Stimulated activated CD4-positive, alpha-beta T cell treated with anti-CD3 and anti-CD28 coated beads, Interleukin-12 subunit alpha, Interleukin-12 subunit beta, amount 100 ng/mL, for 4 hours (primary cell): ENCODE measurements at places on chromosomes 7 and 10.

- no peak for DNase-seq
These were observed 7.1 kb upstream of the KLF6 start for GRCh38 chr10:3791974-3792633.

DNA sequence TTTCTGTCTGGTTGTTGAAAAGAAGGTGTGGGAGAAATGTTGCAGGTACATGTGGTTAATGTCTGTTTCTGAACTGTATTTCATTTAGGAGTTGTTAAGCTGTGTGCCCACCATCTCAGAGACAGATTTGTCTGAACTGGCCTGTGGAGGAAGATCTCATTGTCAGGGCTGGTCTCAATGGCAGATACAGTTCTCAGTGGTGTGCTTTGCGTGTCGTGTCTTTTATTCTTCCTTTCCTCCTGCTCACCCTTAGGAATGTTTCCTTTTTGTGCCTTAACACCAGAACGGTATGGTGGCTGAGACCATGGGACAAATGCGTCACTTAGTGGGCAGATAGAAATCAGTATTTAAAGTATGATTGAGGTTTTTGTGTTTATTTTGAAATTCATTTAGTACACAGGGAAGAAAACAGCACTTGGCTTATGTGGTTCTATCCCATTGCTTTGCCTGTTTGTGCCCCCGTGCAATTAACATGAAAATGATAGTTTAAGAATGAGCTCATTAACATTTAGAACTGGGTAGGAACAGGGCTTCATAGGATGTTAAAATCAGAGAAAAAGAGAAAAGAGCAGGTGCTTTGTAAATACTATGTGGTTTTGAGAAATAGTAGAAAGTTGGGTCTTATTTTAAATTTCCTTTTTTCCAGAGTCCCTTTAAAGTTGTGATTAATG is 112.6 kb downstream of the AUTS2 start:
- DNase-seq, result no peak

DNA sequence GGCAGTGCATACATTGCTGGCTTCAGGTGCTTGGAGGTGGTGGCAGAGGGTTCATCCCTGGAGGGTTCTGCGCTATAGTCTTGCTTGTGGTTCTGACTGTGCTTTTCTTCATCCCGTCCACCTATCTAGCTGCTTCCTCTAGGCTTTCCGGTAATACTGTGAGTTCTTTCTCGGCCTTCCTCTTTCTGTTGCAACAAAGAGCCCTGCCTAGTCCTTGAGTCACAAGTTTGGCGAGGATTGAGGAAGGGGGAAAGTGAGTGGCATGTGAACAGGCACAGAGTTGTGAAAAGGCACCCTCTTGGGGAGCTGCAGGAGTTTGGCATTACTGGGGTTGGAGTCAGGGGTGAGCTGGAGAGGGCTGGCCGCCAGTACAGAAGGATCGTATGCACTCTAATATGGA is 123.0 kb downstream of the SH2D4B start:
- DNase-seq, result no peak

DNA sequence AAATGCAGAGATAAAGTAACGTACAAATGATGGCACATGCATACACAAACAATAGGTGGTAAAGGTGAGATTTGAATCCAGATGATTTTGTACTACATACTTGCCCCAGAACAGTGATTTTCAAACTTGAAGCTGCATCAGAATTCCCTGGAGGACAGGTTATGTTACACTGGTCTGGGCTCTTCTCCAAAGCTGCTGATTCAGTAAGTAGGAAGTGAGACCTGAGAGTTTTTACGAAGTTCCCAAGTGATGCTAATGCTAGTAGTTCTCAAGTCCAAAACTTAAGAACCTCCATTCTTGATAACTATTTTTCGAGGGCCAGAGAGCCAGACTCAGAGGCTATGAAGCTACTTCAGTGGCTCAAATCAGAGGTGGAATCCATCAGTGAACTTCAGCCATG is 159.0 kb upstream of the POM121L12 start:
- DNase-seq, result no peak

DNA sequence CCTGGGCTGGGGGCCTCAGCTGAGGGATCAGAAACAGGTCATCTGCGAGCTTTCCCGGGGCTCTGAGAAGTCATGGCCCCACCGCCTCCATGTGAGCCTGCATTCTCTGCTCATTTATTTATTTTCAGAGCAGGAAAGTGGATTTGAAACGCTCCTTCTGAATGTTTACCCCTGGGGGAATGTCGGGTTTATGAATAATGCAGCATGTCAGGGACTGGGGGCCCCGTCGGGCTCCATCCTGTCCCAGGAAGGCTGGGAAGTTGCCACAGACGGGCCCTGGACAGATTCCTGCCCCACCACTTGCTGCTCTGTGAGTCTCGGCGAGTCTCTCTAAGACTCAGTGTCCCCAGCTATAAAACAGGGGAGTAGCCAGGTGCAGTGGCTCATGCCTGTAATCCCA is 11.9 kb upstream of the GTF2IRD1 start:
- DNase-seq, result no peak

GRCh38 chr10:71638822-71639719 is 80.5 kb downstream of the C10orf105 start:
- DNase-seq, result no peak

GRCh38 chr7:97971120-97971989 is 18.6 kb downstream of the OCM2 start:
- peak; percentile 9 for DNase-seq

DNA sequence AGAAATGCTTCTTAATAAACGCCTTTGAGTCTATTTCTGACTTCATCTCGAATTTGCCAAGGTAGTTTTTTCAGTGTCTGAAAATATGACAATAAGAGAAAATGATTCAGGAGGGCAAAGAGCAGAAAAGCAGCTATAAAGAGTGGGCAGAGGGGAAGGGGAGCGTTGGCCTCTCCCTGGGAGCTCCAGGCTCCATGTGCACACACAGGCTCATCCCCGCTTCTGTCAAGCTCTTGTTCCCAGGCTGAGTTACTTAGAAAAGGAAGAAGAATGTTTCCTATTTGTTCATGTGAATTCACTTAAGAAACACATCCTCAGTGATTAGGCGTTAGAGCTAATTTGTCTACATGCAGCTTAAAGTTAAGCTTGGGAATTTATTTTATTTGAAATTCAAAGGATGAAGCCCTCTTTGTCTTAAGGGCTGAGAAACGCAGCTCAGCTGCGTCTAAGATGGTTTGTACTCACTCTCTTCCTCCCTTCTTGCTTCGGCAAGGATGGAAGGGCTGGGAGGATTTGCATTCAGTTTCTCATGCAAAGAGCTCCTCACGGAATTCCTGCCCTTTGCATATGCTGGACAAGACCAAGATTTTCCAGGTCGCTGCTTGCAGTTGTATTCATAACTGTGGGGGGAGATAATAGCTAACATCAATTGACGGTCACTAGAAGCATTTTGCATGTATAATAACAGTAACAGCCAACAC is 29.0 kb upstream of the ATXN7L1 start:
- DNase-seq, result no peak

DNA sequence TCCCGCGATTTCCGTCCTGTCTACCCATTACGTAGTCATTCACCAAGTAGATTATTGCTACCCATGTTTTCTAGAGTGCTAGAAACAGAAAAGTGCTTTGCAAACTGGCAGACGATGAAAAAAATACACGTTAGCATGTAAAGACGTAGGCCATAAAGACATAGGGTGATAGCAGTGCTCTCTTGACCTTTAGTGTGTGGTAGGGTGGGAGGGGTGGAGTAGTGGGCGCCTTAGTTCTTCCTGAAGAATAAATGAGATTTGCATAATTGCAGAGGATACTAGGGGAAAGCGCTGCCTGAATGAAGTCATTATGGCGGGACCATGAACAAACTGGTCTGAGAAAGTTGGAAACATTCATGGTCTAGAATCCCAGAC is 948 bp downstream of the ZNF485 start:
- DNase-seq, result no peak

GRCh38 chr7:73738220-73738611 is 386 bp downstream of the ABHD11 start:
- DNase-seq, result peak; percentile 71

DNA sequence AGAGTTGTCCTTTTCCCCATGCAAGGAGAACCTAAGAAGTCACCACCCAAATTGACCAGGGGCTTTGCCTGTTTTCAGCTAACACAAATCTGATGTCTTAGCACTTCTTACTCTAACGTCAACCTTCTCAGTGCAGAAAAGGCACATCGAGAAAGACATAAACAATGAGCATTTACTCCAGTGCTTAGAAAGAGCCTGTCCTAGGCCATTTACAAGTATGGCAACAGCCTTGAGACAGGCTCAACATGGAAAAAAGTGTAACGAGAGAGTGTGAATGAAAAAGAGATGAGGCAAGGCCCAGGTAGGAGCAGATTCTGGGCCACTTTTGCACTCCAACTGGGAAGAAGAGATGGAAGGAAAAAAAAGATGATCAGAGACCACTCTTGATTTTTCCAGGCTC is 54.4 kb downstream of the CPED1 start:
- DNase-seq, result no peak

GRCh38 chr10:61452655-61453641 is at the start of gene TMEM26:
Gene TMEM26 (minus strand): TSS chr10:61453381. CDS start chr10:61453081, 300 bp downstream.
- no peak for DNase-seq

DNA sequence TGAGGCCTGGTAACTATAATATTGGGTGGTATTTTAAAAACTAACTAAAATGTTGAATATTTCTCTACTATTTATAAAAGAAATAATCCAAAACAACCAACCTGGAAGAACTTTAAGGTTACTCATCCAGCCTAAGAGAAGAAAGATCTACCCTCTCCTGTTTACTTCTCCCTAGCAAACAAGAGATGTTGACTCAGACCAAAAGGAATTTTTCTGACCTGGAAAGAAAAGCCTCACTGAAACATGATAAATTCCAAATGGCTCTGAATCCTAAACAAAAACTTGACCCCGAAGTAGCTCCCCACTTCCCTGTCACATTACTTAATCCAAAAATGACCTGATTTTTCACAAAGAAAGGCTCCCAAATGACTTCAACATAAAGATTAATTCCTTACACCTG is 101.2 kb downstream of the PARD3 start:
- DNase-seq, result no peak

DNA sequence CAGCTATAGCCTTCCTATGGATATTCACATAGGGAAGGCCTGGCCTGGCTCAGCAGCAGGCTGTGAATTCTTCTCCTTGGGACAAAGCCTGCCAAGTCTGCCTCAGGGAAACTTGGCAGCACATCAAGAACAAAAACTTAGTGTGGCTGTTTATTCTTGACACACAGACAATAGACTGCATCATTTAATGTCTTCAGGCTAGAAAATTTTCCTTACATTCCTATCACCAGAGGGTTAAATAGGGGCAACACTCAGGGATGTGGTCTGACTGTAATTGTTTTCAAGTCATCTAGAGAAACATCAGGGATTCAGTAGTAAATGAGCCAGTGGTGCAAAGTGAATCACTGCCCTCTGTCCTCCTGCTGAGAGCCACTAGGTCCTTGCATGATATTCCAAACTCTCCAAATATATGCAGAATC is 137.3 kb downstream of the SEMA3C start:
- no peak for DNase-seq

- DNase-seq, result no peak
These were observed 63.5 kb upstream of the ZRANB1 start for GRCh38 chr10:124878457-124878739.

GRCh38 chr7:41002741-41003610 is 699.9 kb downstream of the INHBA start:
- DNase-seq, result no peak

GRCh38 chr7:1713502-1714484 is 43.7 kb downstream of the ELFN1 start:
- no peak for DNase-seq

DNA sequence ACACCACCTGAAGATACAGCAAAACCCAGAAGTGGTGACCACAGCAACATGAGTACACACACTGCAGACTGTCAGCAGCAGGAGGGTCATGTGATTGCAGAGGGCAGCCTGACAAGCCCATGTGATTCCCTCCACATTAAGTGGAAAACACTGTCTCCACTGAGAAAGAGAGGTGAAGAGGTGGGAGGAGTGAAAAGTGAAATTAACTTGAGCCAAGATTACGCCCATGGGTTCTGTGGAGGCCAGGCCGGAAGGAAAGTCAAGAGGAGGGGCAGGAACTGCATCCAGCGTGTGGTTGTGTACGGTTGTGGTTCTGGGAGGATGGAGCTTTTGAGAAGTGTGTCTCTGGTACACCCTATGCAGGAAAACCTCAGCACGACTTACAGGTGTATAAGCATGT is 138.5 kb downstream of the PLXNA4 start:
- DNase-seq, result no peak

DNA sequence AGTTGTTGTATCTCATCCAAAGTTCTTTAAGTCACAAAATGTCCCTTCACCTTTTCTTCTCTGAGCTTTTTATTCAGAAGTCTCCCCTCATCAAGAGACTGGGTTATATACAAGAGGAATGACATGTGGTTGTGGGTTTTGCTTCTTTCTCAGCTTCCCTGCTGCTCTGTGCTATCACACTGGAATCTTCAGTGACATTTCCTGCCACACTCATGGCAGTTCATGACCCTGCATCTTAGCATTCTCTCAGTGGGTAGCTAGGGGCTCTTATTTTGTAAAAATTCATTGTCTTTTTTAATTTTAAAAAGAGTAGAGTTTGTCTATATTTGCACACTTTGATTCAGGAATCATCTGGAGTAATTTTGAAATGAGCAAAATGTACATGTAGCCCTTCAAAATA is 236.9 kb upstream of the TMEM229A start:
- no peak for DNase-seq

DNA sequence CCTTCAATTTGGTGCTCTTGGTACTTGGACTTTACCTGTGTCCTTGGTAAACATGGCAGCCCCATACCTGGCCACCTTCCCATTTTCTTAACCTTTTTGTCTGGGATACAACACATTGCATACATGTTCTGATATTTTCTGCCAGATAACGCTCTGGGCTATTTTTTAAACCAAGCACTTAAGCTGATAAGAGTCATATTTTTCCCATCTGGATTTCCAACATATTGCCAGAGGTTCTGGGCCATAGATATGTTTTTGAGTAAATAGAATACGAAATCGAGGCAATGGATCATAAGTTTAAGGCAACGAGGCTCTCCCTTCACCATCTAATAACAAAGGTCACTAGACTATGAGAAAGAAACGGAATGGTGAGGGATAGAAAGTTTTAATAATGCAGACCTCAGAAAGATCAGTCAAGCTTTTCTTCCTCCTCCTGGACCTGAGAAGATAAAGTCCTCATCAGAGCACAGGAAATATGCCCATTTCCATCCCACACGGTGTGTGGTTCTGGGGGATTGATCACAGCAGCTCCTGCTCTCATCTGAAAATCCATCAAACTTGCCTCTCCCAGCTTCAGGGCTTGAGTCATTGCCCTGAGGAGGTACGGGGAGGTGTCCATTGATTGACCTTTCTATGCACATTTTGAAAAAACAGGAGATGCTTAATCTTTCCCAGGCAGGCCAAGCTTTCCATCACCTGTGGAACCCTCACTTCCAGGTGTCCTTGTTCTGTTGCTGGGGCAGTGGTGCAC is 257.2 kb downstream of the GFRA1 start:
- no peak for DNase-seq
